Stimulated activated CD8-positive, alpha-beta memory T cell treated with anti-CD3 and anti-CD28 coated beads, Interleukin-15, amount 100 ng/mL, for 24 hours (primary cell): ENCODE measurements at places on chromosomes 2 and 18.

DNA sequence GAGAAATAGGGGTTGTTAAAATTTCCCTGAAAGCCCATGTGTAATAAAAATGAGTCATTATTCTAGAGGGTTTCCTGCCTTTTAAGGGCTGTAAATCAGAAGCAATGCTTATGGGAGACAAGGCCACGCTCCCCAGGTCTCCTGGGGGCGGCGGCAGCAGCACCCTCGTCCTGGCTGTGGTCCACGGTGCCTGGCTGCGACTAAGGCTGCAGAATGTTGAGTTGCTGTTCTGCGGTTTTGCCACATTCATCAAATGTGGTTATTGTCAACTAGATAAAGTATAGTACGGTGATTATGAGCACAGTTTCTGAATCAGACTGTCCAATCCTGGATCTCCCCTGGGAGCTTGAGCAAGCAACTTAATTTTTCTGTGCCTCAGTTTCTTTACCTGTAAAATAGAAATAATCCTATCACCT lies 11.9 kb upstream of the AGFG1 start:
- peak; percentile 33 for DNase-seq

GRCh38 chr2:30981510-30981909 lies 156.7 kb downstream of the GALNT14 start:
- no peak for DNase-seq

GRCh38 chr18:67789165-67789545 lies 272.6 kb upstream of the DSEL start:
- DNase-seq, result no peak

DNA sequence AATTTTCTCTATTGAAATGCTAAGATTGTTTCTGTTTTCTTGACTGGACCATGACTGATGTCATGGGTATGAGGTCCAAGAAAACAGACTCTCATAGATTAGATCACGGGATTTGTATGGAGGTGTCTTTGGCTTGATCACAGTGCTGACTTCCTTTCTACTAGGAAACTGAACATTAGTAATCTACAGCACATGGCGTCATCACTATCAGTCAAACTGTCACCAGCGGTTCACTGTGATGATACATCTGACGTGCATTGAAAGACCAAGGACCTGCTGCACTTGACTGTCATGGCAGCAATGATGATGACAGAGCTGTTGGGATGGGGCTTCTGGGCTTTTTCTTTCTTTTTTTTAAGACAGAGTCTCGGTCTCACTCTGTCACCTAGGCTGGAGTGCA lies 28.2 kb upstream of the IMPA2 start:
- DNase-seq, result no peak

DNA sequence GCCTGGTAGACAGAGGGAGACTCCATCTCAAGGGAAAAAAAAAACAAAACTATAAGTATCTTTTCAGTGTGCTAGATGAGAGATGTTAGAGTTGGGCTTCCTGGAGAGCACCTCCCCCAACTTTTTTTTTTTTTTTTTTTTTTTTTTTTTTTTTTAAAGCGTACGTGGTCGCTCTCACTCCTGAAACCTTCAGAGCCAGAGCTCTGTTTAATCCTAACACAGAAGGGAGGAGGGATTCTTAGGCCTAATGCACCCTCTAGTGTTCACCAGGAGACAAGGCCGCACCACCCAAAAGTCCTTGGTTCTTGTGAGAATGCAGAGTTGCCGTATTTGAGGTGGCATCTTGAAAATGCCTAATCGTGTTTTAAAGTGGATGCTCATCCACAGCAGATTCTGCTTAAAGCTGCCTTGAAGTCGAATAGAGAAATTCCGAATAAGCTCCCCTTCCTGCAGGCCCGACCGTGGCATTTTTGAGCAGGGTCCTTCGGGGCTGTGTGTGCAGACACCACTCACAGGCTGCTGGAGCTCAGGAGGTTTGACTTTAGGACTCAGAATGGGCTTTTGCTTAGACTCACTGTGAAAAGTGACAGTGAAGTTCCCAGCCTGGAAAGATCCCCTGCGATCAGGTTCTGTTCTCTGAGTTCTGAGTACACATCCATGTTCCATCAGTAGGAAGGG lies 252.6 kb downstream of the AGAP1 start:
- DNase-seq, result no peak

DNA sequence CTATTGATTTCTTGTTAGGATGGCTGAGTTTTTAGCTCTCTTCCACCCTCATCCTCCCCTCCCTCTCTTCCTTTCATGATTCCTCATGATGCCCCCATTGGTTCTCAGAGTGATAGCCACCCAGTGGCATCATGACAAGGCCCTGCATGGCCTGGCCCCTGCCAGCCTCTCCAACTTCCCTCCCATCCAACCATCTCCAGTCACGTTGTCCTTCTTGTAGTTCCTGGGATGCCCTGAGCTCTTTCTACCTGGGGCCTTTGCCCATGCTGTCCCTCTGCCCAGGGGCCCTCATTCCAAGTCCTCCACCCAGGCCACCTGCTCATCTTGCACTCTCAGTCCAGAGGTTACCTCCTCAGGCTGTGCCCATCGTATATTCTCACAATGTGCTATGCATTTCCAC lies 247.5 kb downstream of the TFCP2L1 start:
- DNase-seq, result no peak

- DNase-seq, result no peak
Observed at GRCh38 chr2:160695402-160696086, 201.9 kb upstream of the RBMS1 start.

DNA sequence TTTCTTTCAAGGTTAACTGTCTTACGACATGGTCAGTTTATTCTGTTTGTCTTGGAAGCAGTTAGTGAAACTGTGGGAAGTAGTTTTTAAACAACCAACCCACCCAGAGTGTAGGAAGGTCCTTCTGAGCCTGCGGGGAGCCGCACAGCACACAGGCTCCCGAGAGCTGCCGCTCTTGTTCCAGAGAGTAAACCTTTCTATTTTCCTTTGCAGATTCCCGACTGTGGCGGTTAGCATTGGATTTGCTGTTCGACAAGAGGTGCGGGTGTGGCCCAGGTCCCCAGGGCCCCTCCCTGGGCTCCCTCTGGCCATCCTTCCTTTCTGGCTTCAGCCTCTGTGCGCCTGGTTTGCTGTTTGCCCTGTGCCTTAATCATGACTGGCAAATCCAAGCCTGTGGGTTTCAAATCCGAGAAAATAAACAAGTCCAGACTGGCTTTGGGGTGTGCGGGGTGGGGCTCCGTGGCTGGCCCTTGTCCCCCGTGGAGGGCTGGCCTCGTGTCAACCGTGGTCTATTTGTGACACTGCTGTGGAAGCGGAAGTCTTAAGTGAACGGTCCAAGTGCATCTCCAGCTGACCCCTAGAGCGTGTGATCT lies 30.7 kb downstream of the IMPA2 start:
- no peak for DNase-seq

DNA sequence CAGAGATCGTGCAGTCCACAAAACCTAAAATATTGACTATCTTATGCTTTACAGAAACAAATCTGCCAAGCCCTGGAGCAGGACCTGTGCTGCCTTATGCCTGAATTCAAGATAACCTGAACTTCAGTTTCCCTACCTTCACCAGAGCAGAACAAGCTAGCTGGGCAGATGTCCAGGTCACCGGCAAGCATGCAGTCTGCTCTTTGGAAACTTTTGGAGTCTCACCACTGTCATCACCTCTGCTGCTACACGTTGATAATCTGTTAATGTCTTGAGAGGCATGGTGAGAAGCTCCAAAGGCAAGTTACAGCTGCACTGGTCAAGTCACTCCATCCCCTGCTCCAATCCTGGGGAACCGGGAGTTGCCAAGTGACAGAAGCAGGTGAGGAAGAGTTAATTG lies 354.2 kb downstream of the RBM43 start:
- no peak for DNase-seq

DNA sequence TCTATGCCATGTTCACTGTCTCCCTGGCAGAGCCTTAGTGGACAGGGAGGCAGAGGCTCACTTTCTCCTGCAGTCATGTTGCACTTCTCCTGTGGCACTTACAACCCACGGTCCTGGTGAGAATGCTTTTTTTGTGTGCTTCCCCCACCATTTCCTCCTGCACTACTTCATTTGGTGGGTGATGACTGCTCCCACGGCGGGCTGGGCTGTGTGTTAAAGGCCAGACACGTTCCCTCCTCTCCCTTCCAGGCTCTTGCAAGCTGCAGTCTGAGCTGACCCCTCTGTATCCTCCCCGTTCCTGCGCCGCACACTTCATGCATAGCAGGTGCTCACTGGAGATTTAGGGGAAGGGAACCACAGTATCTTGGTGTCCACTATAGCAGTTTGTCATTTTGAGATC lies 170.5 kb downstream of the CELF4 start:
- DNase-seq, result no peak

DNA sequence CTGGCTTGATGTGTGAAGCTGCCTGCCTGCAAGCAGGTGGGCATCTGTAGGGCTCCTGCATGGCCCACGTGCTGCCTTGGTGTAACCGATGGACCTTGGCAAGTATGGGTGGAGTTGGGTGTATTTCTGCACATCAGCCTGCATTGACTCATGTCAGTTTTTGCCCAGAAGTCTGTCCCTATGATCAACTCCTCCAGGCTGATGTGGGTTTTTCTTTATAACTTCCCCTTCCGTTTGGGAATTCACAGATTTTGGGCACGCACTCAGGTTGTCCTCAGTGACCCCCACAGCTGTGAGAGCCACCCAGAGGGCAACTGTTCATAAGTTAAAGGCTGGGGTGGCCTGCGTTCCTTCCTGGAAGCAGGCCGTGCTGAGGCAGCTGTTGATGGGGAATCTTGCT lies 123.3 kb downstream of the NCK2 start:
- DNase-seq, result no peak

- DNase-seq, result no peak
Observed at GRCh38 chr2:210224591-210224940, 681 bp downstream of the ACADL start.

GRCh38 chr18:63320975-63321265 lies 1.4 kb upstream of the BCL2 start:
- no peak for DNase-seq

DNA sequence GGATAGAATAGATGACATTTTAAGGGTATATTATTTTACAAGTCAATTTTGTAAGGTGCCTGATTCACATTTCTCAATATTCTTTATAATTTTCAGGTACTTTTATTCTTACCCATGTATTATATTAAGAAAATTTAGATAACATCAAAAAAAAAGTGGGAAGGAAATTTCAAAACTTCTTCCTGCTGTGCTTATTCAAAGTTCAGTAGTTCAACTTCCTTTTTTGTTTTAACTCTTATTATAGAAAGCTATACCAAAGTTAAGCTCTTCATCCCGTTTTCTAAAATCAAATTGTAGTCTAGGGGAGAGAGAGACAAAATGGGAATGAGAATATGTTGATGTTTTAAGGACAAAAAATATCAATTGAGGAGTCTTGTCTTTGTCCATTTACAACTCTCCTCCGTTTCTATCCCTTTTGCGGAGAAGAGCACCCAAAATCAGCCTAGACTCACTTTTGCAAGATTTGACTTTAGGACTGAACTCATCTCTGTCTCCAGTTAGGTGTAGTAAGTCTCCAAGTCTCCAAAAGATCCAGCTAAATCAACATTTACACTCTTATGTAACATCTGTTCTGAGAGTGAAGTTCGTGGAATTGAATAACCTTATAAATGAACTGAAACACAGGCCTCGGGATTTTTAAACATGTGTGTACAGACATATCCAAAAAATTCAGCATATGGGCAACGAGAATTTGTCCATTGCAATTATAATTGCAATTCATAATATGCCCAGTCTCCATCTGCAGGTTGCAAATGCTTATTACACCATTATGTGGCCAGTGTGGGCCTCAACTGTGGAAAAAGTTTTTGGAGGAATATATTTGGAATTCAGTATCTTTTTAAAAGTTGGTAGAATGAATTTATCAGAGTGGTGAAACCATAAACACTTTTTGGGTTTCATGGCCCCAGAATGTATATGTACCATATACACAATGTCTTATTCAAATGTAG lies 23.9 kb downstream of the FAM124B start:
- no peak for DNase-seq
